ENCODE measurements at places on chromosomes 7 and 10.

DNA sequence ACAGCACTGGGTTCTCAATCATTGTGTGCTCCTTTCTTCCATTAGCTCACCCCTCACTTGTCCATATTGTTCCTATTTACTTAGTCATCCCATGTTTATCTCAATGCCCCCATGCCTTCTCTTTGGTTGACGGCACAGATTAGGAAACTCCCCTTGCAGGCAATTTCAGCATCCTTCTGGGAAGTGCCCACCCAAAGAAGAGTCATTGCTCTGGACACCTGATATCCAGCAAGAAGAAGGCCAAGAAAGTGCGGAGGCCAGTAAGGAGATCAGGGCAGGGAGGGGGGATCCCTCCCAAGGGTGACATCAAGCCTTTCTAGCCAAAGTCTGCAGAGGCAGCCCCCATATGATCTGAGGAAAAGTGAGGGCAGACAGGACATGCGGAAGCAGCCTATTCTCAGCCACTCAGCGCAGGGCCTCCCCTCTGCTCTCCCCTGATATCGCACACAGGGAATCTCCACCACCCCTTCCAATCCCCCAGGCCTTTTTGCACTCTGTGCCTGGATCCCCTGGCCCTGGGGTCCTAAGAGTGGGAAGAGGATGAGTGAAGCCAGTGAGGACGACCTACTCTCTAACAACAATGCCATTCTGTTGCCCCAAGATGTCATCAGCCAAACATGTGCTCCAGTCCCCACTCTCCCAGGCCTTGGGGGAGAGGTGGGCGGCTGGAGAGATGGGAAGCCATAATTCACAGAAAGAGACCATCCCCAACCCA is 1.8 kb downstream of the TRPV6 start:
- DNase-seq, result no peak

DNA sequence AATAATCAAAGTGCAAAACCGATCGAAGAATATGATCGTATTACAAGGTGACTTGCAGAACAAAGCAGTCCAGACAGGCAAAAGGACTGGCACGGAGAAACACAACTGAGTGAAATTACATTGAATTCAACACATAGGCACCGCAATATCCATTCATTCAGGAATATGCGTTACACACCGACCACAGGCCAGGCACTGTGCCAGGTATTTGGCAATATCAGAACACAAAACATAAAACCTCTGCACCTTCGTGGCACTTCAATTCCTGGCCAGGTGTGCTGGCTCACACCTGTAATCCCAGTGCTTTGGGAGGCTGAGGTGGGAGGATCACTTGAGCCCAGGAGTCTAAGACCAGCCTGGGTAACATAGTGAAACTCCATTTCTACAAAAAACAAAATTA is 187.9 kb downstream of the DIP2C start:
- no peak for DNase-seq

DNA sequence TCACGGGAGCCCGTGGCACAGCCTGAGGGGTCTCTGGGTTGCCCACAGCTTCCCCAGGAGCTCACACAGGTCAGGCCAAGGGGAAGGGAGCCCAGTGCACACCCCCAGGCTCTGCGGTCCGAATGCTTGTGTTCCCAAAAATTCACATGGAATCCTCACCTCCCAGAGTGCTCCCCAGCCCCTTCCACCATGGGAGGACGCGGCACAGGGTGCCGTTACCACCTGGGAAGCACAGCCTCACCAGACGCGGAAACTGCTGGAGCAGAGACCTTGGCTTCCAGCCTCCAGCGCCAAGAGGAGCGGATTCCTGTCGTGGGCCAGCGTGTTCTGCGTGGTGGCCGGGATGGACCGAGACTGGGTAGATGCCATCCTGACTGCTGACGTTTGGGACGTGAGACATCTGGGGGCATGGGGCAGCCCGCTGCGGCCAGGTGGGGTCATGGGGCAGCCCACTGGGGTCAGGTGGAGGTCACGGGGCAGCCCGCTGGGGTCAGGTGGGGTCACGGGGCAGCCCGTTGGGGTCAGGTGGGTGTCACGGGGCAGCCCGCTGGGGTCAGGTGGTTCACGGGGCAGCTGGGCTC is 149.4 kb downstream of the WDR37 start:
- DNase-seq, result no peak

DNA sequence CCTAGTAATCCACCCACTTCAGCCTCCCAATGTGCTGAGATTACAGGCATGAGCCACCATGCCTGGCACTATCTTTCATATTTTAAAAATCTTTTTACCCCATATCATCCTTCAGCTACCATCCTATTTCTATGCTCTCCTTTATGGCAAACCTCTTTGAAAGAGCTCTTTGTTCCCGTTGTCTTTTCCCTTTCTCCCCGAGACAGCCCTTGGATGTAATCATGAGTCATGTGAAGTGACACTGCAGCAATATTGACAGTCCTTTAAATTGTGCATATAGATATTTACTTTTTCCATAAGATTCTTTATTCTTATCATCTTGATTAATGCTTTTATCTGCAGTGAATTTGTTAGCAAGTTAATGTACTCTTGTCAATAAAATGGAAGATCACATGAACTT is 286.6 kb downstream of the ANKRD7 start:
- DNase-seq, result no peak

DNA sequence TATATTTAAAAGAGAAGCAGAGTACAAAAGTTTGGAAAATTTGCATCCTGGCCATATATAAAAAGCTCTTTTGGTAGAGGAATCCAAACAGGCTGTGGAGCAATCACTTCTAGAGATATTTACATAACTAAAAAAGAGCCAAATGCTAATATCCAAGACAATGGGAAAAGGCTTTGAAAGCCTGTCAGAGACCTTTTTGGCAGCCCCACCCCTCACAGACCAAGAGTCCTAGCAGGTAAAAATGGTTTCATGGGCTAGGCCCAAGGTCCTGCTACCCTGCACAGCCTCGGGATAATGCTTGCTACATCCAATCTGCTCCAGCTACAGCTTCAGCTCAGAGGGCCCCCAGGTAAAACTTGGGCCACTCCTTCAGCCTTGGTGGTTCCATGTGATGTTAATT is 430.2 kb upstream of the KCND2 start:
- no peak for DNase-seq

DNA sequence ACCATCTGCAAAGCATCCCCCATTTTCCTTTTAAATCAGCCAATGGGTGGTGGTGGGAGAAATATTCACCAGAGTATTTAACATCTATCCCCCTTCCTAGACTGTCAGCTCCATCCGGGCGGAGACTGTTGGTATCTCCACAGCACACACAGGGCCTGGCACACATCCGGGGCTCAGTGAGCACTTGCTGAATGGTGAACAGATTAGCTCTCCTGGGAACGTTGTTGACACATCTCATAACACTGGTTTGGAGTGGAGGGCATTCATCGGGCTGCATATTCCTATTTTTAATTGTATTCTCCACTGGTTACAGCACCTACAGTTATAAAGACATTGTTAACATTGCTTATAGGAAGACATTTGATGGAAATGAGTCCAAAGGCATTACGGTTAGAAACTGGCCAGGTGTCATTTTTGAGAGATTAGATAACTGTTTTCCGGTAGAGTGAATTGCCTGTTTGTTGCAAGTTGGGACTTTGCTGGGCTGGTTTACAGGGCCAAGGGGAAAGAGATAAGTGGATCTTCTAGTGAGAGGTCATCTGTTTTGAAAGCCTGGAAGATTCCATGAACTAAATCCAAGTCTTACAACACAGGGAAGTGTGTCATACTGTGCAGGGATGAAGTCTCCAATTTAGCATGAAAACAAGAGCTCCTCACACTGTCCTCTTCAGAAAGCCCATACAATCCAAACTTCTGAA is 101.8 kb downstream of the EGFR start:
- DNase-seq, result peak; percentile 58

- no peak for DNase-seq
Measured at GRCh38 chr7:150902078-150903033, 50.0 kb downstream of the AOC1 start.

GRCh38 chr10:76133597-76134255 is 702.3 kb downstream of the LRMDA start:
- peak; percentile 51 for DNase-seq

DNA sequence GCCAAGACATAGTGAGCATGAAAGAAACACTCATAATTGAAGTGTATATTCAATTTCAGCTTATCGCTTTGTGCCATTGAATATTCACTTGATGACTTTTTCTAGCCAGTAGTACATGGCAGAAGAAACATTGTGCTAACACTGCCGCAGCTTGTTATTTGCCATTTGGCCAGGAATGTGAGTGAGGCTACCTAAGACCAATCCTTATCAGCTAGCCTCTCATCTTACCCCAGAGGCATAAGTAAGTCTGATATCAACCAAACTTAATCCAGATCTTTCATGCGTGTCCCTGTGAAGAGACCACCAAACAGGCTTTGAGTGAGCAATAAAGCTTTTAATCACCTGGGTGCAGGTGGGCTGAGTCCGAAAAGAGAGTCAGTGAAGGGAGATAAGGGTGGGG is 586.0 kb upstream of the MBL2 start:
- no peak for DNase-seq

- DNase-seq, result no peak
Measured at GRCh38 chr10:79382491-79382941, 35.2 kb downstream of the PPIF start.

GRCh38 chr7:151187409-151188251 is 580 bp upstream of the ASB10 start:
- no peak for DNase-seq

DNA sequence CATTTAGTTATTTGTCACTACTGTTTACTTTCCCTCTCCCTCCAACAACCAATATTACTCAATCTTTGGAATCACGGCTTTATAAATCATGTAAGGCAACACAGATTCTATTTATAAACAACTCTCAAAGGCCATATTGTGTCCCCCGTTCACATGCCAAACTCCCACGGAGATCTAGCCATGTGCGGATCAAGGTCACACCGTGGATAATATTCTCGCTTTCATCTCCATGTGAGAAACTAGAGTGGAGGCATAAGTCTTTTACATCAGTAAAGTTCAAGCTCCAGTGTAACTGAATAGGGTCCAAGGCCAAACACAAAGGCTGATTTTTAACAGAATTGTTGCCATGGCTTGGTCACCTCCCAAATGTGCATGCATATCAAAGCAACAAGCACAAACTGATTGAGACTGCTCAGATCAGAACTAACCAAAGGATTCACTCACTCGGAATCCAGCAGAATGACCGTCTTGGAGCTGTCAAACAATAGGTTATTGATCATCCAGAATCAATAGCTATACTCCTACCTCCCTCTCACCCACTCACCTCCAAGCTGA is 569.5 kb upstream of the LRRN3 start:
- DNase-seq, result no peak

DNA sequence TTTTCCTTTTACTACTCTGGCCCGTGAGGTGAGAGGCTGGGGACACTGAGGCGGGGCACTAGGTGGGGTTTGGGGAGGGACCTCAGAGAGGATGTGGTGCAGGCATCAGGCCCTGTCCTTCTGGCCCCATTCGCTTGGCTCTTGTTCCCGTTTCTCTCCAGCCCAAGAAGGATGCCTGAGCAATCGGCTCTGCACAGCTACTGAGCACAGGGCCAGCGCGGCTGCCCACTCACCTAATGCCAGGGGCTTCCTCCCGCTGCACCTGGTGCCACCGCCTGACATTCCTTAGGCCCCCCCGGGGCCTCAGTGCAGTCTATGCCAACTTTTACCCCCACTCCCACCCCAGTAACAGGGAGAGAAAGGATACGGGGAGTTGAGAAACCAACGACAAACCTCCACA is 12.5 kb downstream of the EMX2 start:
- DNase-seq, result no peak

GRCh38 chr7:711922-712380 is 14.5 kb upstream of the DNAAF5 start:
- DNase-seq, result no peak

DNA sequence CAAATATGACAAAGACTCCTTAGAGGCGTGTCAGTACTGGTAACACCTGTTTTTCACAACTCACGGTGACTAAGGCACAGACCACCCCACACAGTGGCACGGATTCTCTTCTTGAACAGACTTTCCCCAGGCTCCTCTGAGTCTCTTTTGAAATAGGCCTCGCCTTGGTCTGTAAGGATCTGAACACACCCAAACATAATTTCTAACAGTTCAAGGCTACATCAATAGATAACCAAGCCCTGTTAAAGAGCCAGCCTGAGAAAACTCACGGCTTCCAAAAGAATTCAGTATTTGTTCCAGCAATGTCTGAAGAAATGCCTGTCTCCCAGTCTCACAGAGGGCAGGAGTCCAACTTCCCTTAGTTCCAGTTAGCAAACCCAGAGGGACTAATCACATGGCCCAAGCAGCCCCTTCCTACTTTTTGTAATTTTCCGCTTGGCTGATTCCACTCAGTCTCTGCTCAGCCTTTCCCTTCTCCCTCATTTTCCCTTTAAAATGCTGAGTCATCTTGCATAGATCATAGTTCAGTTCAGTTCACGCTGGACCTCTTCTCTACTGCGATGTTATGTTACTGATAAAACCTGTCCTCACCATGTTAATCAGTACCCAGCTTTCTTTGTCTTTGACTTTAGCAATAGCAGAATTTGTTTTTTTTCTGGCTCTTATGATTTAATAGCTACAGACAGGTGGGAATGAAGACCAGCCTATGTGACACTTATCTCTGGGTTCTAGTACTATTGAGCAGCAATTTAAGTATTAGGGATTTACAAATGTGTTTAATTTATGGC is 22.6 kb upstream of the AKR1C3 start:
- peak; percentile 89 for DNase-seq

GRCh38 chr7:27196287-27196767 is 3.6 kb downstream of the HOXA13 start:
- DNase-seq, result peak; percentile 90
